ENCODE measurements at places on chromosomes 4 and X.

GRCh38 chrX:38347136-38347535 lies 5.3 kb upstream of the OTC start:
- DNase-seq: no peak

GRCh38 chrX:120335289-120335688 lies 24.0 kb upstream of the TMEM255A start:
- no peak for DNase-seq

DNA sequence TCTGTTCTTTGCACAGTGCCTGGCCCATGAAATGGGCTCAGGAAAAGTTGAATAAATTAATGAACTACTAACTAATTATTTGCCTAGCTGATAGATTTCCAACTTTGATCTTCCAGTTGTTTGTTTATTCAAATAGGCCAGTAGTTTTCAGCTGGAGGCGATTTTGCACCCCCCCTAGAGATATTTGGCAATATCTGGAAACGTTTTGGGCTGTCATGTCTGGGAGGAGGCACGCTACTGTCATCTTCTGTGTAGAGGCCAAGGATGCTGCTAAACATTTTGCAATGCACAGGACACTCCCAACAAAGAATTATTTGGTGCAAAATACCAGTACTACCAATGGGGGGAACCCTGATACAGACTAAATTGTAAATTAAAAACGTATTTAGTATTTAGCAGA lies 81.9 kb downstream of the VCX2 start:
- DNase-seq: no peak

- DNase-seq: no peak
Measured at GRCh38 chr4:77062856-77063255, 12.9 kb downstream of the CCNI start.

DNA sequence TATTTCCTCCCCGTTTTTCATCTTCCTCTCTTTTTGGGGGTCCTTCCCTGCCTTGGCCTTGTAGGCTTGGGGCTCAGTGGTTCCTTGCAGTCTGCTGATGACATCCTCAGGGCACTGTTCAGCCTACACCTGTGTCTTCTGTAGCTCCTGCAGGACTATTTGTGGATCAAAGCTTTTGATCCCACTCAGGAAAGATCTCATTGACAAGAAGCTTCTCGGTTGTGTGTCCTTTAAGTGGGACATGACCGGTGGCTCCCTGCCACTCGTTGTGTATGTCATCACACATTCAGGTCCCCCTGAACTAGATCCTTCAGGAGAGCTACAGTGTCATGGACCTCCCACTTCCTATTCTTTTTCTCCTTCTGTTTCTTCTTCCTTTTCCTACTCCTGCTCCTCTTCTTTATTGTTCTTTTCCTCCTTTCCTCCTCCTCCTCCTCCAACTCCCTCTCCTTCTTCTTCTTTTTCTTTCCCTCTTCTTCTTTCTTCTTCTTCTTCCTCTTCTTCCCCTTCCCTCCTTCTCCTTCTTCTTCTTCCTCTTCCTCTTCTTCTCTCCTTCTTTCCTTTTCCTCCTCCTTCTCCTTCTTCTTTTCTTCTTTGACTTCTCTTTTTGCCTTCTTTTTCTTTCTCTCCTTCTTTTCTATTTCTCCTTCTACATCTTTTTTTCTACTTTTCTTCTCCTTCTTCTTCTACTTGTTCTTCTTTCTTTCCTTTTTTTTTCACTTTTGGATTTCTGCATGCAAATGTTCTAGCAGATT lies 67.8 kb downstream of the NBDY start:
- DNase-seq: peak; percentile 19

- DNase-seq: no peak
Measured at GRCh38 chrX:131910586-131910985, 112.5 kb upstream of the STK26 start.

DNA sequence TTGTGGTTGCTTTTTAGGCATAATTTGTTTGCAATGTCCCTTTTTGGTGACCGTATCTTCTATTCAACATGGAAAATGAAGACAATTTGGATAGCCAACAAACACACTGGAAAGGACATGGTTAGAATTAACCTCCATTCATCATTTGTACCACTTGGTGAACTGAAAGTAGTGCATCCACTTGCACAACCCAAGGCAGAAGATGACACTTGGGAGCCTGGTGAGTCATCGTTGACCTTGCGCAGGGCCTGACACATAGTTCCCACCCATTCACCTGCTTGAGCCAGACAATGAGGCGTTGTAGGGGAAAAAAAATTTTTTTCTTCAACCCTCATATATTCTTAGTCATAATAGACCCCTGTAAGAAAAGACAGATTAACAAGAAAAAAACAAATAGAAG lies 32.4 kb downstream of the EGF start:
- no peak for DNase-seq

GRCh38 chr4:144584428-144584827 lies 61.5 kb upstream of the HHIP start:
- no peak for DNase-seq

- DNase-seq: no peak
Measured at GRCh38 chrX:40087425-40088298, 10.1 kb downstream of the BCOR start.

- no peak for DNase-seq
Measured at GRCh38 chrX:140510895-140511295, 6.0 kb upstream of the SOX3 start.

DNA sequence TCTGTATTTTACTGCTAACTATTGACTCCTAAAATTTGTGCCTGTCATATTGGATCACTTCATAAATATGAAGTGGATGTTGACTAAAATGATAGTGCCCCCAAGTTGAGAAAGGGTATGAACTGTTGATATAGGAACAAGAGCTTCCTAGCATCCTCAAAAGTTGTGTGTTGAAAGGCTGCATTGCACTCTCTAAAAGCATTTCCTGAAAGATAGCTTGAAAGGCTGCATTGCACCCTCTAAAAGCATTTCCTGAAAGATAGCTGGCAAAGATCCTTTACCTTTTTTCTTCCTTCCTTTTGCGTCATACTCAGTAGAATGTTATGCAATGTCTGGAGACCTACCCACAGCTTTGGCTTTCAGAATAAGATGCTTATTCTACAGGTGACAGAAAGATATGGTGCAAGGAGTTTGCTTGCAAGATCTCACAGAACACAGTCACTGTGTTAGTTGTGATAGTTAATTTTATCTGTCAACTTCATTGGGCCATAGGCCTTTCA lies 274.6 kb upstream of the GALNTL6 start:
- DNase-seq: no peak

DNA sequence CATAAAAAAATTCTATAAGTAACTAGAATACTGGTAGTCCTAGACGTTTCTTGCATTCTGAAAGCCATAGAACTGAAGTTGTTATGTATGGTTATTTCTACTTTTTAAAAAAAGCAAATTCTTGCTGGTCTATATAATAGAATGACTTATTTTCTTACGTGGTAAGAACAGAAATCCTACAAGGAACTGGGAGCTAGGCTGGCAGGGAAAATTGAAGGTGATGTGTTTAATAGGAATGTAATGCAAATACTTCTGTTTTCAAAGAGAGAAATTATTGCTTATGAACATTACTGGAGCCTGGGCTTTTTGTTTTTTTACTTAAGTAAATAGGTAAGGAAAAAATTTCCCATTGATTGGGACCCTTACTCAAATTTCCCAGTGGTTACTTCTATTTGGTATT lies 8.9 kb downstream of the CCNA2 start:
- DNase-seq: no peak

- no peak for DNase-seq
Measured at GRCh38 chrX:132393485-132393884, 95.4 kb downstream of the MBNL3 start.

GRCh38 chr4:7007944-7008343 lies 35.2 kb upstream of the TADA2B start:
- no peak for DNase-seq

DNA sequence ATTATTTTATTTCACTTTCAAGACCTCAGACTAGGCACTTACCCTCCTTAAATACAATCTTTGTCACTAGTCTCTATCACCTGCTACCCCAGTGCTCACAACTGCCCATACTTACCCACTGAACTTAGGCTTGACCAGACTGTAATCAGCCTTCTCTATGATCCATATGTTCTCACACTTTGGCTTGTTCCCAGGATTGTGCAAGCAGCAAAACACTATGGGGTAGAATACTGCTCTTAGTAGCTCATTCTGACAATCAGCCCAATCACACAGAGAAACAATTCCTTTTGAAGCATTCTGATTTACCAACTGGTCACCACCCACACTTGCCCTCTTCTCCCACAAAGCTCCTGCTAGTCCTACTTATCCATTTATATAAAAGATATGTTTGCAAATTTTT lies 878.3 kb downstream of the FSTL5 start:
- DNase-seq: no peak

DNA sequence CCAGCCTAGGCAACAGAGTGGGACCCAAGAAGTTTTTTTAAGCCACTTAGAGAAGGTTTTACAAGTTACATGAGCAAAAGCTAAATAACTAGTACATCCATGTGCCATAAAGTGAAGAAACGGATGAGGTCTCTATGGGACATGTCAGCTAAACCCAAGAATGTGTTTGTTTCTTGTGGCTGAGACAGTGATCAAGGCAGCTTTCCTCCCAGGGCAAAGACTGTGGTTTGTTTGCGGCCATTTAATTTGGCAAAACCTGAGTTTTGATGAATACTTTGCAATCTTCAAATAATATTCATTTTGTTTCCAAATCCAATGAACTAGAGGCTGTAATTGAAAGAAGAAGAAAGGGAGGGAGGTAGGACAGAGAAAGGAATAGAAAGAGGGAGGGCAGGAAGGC lies 44.9 kb upstream of the SLC2A9 start:
- no peak for DNase-seq

GRCh38 chrX:18707426-18708049 lies at the start of gene PPEF1:
Gene PPEF1, plus strand, starts transcription at chrX:18707645. Its CDS starts 136 bp downstream, at chrX:18707781.
- no peak for DNase-seq

GRCh38 chr4:150561143-150561737 lies 20.7 kb upstream of the MAB21L2 start:
- no peak for DNase-seq
